ENCODE measurements at places on chromosomes 12 and 14.

GRCh38 chr12:90122681-90123080 is 414.0 kb upstream of the ATP2B1 start:
- no peak for DNase-seq

GRCh38 chr12:15726027-15726877 is 62.9 kb downstream of the EPS8 start:
- DNase-seq = peak; percentile 64

DNA sequence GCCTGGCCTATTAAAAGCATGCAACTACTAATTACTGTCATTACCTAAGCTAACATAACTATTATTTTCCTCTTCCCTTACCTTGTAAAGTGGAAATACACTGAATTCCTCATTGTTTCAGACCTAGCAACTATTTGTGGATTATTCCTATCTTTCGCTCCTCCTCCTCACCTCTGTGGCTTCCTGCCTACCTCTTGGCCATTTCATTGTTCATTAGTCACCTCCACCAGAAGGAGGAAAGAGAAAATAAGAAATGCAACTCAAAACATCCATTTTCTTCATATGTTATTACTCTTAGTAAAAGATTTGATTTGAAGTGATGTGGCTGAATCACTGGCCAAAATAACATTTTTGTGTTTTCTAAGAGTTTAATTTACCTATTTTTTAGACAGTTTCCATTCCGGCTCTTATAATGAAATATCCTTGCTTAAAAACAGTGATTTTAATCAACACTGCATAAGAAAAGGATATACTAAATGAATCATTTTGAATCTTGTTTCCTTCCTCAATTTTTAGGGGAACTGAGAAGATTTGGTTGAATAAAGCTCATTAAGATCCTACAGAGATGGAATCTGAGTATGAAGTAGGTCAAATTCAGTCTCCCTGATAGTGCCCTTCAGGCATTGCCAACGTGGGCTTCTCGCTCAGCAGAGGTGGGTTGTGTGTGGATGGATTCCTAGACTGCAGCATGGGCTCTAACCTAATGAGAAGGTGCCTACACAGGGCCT is 27.6 kb upstream of the ARHGAP5 start:
- DNase-seq = no peak

- DNase-seq = no peak
These were observed 18.3 kb downstream of the ANKS1B start for GRCh38 chr12:99966429-99966828.

DNA sequence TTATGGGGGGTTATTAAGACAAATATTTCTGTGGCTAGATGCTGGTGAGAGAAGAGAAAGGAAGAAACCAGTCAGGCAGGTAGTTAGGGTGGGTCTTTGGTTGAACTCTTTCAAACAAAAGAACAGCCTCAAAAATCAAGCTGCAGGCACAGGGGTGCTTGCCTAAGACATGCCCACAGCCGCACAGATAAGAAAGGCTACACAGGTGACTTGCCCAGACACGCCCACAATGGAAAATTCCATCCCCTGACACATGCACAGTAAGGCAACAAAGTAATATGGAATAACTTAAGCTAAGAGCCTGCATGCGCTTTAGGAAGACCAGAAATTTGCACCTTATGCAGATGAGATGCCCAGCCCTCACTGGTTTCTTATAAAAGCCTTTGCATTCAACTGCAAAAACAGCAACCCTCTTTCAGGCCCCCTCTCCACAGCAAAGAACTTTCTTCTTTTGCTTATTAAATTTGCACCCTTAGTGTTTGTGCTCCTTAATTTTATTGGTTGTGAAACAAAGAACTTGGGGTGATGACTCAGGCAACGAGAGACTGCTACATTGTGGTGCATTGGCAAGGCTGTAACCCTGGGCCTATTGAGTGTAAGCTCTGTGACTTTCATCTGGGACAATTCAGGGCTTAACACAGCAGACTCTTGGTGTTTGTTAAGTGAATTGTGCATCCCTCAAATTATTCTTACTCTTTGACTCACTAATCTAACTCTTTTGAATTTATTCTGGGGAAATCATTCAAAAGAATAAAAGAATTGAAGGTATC is 149.4 kb downstream of the RPAP3 start:
- DNase-seq = no peak

DNA sequence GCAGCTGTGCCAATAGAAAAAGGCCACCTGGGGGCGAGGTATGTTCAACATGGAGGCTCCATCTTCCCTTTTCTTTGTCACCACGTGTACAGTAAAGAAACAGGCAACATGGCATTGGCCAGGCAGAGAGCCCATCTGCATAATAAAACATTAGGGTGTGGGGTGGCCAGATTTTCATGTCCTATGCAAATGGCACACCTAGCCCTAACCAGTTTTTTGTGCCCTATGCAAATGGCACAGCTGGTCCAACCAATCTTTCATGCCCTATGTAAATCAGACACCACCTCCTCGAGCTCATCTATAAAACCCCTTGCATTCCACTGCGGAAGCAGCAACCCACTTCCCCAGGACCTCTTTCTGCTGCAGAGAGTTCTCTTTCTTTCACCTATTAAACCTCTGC is 149.1 kb upstream of the RGS6 start:
- DNase-seq = no peak

DNA sequence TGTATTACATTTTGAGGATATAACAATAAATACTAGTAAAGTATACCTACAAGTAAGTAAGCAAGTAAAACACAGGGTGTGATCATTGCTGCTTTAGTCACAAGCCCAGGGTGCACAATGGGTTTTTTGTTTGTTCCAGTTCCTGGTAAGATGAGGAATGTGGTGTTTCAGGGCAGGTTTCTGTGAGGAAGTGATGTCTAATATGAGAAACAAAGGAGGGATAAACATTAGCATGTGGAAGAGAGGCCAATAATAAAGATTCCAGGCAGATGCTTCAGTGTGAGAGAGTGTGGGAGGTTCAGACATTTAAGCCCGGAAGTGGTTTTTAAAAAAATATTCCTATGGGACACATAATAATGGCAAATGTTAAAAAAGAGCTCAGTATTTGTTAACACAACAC is 808.1 kb upstream of the USP15 start:
- no peak for DNase-seq

- DNase-seq = no peak
These were observed 358.7 kb downstream of the MED13L start for GRCh38 chr12:115918763-115919162.

- DNase-seq = no peak
These were observed 117.8 kb downstream of the PHLDA1 start for GRCh38 chr12:75913502-75914351.

GRCh38 chr12:45304514-45305178 is 88.8 kb downstream of the ANO6 start:
- no peak for DNase-seq

Data from fibroblast of skin of scalp (primary cell).